ENCODE measurements at places on chromosomes 6 and 20.

DNA sequence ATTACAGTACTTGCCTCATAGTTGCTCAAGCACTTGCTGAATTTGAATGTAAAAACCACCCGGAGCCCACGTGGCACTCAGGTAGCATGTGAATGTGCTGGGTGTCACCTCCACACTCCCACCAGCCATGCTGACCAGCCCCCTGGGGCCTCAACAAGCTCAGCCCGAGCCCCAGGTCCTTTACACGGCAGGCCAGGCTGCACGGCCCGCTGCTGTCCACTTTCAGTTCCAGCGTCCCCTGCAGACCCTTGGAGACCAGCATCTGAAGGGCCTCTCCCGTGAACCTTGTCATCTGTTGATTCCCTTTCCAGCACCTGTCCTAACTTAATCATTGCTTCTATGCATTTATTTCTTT, 33.3 kb upstream of the ZBP1 start:
- no peak for DNase-seq

- DNase-seq = no peak
Measured at GRCh38 chr20:38297916-38298674, 5.9 kb upstream of the BPI start.

- DNase-seq = no peak
Measured at GRCh38 chr20:39549733-39550132, 587.6 kb downstream of the DHX35 start.

GRCh38 chr6:44234101-44235025, 11.0 kb downstream of the SLC29A1 start:
- DNase-seq = no peak

Measured in CD4-positive, alpha-beta T cell treated with Interleukin-17A for 4 hours (primary cell).